Tongue (tissue), 3 donors: ENCODE measurements at places on chromosomes 11 and 22. TPM values are rescaled to one million over a fixed set of nuclear protein-coding genes. Genes with fewer than 3 reads are reported as not detected.

Gene MFRP
- total RNA-seq, result not detected

Gene BAIAP2L2
- total RNA-seq, result not detected

Gene AMOTL1
- total RNA-seq, result 257 TPM

Gene BIK
- 1.0 TPM for total RNA-seq
